Stimulated activated CD8-positive, alpha-beta memory T cell treated with anti-CD3 and anti-CD28 coated beads, Interleukin-7, amount 100 ng/mL, for 4 hours (primary cell): ENCODE measurements at places on chromosomes 5 and 9.

GRCh38 chr5:103847060-103847459 is 284.5 kb upstream of the NUDT12 start:
- no peak for DNase-seq

DNA sequence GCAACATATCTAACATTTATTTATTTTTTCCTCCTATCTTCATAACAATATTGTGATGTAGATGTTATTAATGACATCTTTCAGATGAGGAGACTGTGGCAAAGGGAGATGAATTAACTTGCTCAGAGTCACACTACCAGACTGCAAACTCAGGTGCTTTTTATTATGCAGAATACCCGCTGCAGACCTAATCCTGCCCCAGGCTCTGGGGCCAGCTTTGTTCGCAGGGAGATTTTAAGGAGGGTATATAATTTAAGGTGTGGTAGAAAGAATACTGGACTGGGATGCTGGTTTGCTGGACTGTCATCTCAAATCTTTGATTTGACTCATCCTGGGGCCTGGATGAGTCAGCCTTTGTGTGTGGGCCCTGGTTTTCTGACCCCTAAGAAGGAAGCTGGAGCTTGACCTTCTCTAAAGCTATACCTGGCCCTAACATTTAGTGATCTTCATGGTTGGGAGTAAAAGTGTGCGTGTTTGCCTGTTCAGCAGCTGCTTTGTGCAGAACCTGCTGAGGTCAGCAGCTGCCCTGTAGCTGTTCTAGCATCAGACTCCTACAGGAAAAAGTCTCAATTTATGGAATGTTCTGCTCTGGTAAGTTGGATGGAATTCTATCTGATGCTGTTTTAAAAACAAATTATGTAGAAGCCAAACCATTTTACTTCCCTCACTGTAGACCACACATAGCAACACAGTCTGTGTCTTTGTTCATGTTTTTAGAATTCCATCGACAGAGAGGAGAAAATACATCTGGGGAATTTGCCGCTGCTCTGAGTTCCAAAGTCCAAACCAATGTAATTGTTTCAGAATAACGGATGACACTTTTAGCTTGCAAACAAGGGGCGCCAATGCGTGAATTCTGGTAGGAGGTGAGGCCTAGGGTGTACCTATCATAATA is 4.5 kb downstream of the SLC36A1 start:
- no peak for DNase-seq

- no peak for DNase-seq
Measured at GRCh38 chr5:82519558-82519957, 241.4 kb upstream of the RPS23 start.

GRCh38 chr9:112839331-112839730 is 51.3 kb downstream of the SLC46A2 start:
- DNase-seq: no peak

- no peak for DNase-seq
Measured at GRCh38 chr9:85258823-85259370, 482.9 kb downstream of the AGTPBP1 start.

DNA sequence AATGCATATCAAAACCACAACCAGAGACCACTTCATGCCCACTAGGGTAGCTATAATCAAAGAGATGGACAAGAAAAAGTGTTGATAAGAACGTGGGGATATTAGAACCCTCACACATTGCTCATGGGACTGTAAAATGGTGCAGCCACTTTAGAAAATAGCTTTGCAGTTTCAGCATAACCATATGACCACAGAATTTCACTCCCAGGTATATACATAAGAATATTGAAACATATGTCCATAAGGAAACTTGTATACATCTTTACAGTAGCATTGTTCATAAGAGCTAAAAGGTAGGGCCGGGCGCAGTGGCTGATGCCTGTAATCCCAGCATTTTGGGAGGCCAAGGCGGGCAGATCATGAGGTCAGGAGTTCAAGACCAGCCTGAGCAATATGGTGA is 56.4 kb downstream of the S1PR3 start:
- DNase-seq: no peak
